Midbrain (tissue), 1 donor: ENCODE measurements at places on chromosomes 12 and 14.

- no peak for DNase-seq
These were observed 170.6 kb downstream of the CRADD start for GRCh38 chr12:93847517-93848474.

DNA sequence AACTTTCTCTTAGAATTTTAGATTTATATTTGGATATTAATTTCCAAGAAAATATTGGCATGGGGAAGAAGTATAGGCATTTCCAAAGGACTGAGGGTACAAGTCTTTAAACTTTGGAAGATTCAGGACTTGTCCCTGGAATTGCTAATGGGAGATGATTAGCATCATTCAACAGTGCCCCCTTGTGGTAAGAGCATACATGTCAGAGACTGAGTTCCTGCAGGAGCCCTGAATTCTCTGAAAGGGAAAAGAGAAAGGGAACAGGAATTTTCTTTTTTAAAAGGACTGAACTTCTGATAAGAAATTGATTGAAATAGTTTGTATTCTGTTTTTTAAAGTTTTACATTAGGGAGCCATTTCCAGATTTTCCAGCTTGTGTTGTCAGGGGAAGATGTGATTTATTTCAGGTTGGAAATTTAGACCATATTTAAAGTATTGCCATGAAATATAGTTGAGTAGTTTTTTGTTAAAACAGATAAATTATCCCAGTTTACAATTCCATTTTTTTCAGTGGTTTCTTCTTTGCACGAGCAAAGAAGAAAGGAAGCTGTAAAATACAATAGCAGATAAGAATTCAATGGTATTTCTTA, 44.0 kb upstream of the REP15 start:
- peak; percentile 82 for DNase-seq

DNA sequence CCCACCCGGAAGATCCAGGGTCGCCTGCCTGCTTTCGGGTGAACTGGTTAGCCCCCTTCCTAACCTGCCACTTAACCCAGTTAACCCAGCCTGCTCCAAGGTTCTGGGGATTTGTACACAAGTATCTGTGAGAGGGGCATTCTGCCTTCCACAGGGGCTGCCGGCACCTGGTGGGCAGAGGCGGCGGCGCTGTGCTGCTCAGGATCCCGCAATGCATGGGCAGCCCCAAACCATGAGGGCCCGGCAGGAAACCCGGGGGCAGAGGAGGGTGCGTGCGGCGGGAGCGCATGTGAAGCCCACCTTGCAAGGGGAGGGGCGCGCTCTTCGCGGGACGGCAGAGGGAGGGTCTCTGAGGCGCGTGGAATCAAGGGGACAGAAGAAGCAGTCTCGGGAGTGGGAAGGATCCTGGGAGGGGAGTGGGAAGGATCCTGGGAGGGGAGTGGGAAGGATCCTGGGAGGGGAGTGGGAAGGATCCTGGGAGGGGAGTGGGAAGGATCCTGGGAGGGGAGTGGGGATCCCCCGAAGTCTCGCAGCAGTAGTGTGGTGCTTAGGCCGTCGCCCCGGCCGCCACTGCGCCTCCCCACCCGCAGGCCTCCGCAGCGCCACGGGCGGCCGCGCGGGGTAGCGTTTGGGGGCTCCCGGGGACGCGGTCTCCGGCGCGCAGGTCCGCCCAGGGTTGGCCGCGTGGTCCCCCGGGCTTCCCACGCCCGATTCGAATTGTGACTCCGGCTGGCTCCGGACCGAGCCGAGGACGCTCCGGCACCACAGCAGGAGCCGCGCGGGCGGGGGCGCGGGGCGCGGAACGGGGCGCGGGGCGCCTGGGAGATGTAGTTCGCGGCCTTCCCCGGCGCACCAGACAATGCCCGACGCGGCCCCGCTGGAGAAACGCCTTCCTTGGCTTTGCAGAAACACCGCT, 4.9 kb upstream of the MTA1 start:
- DNase-seq = peak; percentile 79

DNA sequence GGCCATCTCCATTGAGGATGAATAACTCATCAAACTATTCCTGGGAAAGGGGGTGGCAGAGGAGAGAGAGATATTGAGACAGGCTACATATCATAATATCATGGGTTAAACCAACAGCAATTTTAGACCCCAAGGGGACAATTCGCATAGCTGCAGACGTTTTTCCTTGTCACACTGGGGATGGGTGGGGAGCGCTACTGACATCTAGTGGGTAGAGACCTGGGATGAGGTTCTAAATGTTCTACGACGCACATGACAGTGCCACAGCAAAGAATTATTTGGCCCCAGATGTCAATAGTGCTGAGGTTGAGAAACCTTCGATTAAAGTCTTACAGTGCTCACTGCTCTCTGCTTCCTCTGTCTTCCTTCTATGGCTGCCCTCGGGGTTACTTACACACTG, 425.6 kb downstream of the NRXN3 start:
- DNase-seq = peak; percentile 17

GRCh38 chr14:65101631-65102440, 481 bp downstream of the MAX start:
- no peak for DNase-seq
